ENCODE measurements at places on chromosomes 3 and 15.

GRCh38 chr3:33612607-33613006 lies 105.4 kb downstream of the CLASP2 start:
- DNase-seq, result no peak

GRCh38 chr3:62335196-62335595 lies 38.2 kb downstream of the FEZF2 start:
- DNase-seq, result no peak

DNA sequence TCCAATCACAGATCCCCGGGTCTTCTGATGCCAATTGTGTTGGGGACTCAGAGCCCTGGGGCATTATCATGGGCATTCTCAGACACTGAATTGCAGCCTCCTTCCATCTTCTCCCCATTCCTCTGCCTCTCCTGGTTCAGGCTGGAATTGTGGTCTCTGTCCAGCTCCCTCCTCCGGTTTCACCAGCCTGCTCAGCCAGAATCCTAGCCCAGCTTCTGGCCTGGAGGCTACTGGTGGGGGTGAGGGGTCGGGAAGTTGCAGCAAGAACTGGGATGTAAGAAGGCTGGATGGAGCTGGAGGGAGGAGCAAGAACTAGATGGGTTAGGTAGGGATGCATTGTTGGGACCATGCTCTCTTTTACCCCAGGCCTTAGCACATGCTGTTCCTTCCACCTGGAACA lies 53.5 kb downstream of the TLE3 start:
- DNase-seq, result no peak

GRCh38 chr3:52539010-52539653 lies 2.7 kb downstream of the UQCC5 start:
- DNase-seq, result no peak

- no peak for DNase-seq
These were observed at the start of gene TLR9 for GRCh38 chr3:52225452-52226228. TSS of gene TLR9 (minus strand) at chr3:52225645. CDS start at chr3:52225529, 116 bp downstream.

GRCh38 chr3:31157893-31158620 lies 263.6 kb upstream of the GADL1 start:
- DNase-seq, result no peak
